ENCODE measurements at places on chromosomes 16 and 17.
A peak's percentile ranks its signal among the peaks of the same experiment; 100 is the strongest.

- DNase-seq, result no peak
These were observed 75.8 kb upstream of the ZNF469 start for GRCh38 chr16:88306860-88307545.

- DNase-seq, result peak; percentile 68
These were observed 902 bp upstream of the SPATA32 start for GRCh38 chr17:45262516-45263476.

GRCh38 chr17:67400193-67400592, 23.1 kb downstream of the PITPNC1 start:
- DNase-seq, result no peak

- DNase-seq, result no peak
These were observed 6.6 kb downstream of the NHERF2 start for GRCh38 chr16:2033057-2033908.

- no peak for DNase-seq
These were observed 1.3 kb downstream of the SALL1 start for GRCh38 chr16:51149721-51150164.

DNA sequence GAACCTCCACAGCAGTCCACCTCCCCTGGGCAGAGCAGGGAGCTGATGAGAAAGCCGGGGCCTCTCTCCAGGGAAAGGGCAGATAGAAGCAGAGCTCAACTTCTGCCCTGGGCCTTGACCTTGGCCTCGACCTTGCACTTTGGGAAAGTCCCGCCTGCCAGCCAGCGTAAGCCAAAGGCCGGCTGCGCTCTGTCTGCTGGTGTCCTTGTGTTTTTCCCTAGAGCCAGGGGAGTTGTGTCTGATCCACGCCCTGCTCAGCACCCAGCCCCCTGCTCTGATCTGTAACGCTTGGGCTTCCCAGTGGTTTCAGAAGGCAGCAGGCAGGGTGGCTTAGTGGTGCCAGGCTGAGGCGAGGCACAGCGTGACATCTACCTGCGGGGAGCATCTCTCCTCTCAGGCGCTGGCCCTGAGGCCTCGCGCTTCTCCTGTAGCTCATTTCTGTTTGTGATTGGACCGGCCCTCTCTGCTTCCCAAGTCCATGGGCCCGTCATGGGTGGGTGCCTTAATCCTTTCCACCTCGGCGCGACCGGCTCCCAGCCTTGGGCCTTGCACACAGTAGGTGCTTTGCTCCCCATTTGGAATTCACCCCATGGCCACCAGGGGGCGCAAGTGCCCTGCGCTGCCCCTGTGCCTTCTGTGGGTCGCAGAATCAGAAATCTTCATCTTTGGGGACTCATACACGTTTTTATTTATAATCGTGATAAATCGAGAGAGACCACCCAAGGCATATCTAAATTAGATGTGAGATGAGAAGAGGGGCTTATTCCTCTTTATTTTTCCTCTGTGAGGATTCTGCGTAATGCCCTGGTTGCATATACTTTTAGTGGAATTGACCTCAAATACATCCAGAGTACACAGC, 24.2 kb downstream of the SGSH start:
- DNase-seq, result peak; percentile 79

DNA sequence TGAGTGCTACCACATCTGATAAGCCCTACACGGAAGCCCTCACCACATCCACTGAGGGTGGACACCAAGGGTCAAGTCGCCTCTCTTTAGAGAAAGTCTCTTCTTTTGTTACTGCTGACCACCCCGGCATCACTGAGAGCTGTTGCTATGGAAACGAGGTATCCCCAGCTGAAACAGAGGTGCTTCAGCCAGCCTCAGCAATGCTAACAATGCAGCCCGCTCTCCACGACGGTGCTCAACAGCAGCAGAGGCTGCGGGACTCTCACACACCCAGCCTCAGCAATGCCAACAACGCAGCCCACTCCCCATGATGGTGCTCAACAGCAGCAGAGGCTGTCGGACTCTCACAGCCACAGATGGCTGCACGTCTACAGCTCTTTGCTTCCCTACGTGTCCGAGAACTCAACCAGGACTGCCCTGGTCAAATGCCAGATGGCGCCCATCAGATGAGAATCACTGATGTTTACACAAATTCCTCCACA, 41.4 kb downstream of the VPS53 start:
- no peak for DNase-seq

DNA sequence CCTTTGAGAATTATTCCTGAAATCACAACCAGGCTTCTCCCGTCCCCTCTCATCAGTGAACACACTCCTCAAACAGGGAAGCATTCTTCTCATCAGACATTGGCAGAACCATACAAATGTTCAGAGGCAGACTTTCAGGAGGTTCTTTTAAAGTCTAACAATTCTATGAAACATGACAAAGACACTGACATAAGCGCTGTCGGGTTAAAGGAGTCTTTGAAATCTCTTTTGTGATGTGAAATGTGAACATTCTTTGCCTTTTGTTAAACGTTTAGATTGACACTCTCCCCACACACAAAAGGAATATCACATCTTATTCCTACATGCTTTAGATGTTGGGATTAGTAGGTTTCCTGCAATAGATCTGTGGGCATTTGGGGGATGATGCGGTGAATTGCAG, 63.9 kb downstream of the NETO2 start:
- no peak for DNase-seq

GRCh38 chr17:79609673-79610645, 892 bp downstream of the RBFOX3 start:
- no peak for DNase-seq

DNA sequence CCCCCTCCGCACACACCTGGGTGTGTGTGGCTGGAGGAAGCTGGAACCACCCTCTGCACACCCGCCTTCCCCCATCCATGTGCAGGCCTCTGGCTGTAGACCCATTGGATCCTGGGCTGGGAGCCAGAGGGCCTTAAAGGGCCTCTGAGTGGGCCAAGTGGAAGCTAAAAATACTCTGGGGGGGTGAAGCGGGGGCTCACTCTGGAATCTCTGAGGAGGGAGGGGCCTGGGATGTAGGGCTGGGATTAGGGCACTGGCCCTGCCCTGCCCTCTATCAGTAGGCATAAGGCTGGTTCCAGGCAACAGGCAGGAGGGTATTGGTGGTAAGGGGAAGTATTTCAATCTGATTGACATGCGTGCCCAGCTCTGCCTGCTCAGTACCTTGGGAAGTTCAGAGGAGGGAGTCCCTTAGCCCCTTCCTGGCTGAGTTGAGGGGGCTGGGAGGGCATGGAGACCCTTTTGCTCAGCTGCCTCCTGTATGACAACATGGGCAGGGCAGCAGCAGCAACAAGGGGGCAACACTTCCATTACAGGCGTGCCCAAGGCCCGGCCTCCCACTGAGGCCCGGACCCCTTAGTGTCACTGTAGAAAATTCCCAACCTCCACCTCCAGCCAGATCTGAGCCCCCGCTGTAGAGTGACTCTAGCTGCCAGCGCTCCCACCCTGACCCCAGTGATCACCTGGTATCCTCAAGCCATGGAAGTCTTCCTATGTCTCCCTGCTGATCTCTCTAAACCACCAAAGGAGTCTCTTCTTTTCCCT, 5.2 kb downstream of the ITGA3 start:
- DNase-seq, result peak; percentile 71

DNA sequence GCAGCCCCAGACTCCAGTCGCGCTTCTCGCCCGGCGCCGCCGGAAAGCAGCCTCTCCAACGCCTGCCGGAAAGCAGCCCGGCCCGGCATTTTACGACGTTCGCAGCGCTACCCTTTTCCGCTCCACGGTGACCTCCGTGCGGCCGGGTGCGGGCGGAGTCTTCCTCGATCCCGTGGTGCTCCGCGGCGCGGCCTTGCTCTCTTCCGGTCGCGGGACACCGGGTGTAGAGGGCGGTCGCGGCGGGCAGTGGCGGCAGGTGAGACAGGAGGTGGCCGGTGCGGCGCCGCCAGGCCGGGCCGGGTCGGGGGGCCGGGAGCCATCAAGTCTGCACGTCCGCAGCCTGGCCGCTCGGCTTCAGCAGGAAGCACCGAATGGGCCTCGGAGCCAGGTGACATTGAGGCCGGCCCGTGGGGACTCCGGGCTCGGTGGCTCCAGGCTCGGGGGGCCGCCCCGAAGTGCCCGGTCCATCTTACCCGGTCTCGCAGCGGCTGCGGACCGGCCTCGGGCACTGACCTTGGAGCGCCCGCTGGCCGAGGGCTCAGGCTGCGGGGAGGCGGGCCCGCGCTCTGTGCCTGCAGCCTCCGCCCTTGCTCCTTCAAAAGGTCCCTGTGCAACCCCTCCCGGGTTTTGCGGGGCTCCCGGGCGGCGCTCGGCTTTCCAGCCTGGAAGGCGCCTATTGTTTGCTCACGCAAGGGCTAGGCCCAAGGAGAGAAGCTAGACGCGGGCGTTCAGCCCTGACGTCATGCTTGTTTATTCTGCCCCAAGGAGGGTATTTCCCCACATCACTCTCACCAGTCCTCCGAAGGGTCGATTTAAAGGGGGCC, at the start of the genes COX4I1 and EMC8:
Gene COX4I1, plus strand, starts transcription at position 199 of the 824 bp plus-strand sequence. CDS start 1,511 bp downstream, outside the sequence.
Gene EMC8, minus strand, starts transcription at position 48 of the 824 bp plus-strand sequence. CDS start 249 bp downstream, outside the sequence.
- DNase-seq, result peak; percentile 99

- DNase-seq, result peak; percentile 85
These were observed 989 bp upstream of the DUSP14 start for GRCh38 chr17:37488607-37489196.

GRCh38 chr17:60328679-60329078, 63.3 kb downstream of the USP32 start:
- DNase-seq, result no peak

DNA sequence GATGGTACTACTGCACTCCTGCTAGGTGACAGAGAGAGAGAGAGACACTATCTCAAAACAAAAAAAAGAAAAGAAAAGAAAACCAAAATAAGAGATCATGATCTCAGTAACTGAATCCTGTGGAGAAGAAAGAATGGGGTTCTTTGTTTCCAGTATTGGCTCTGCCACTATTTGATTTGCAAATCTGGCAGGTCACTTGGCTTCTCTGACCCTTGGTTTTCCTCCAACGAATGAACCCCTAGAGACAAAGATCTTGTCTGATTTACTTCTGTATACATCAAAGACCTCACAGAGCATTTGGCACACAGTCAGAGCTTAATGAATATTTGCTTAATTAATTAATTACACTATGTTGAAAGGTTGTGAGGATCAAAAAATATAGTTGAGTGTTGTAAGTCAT, 47.9 kb upstream of the NLK start:
- no peak for DNase-seq

- no peak for DNase-seq
These were observed 26.0 kb upstream of the MON1B start for GRCh38 chr16:77165006-77165405.

- DNase-seq, result no peak
These were observed 40.5 kb downstream of the DNAH9 start for GRCh38 chr17:11638700-11639265.

DNA sequence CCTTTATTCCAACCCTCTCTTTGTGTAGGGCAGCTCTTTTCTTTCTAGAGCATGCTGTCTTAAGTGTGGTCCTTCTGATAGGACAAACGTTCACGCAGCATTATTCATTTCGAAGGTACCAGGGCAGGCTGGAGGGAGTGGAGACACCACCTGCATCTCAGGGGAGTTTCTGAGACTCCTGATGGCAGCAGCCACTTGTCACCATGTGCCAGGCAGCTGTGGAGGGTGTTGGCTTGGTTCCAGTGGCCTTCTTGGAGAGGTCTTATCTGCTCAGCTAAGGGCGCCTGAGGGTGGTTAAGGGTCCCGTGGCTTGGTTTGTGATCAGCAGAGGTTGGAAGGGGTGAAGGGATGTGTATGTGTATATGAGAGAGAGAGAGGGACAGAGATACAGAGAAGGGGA, 257.1 kb upstream of the EEF2KMT start:
- DNase-seq, result no peak

GRCh38 chr17:57966875-57967274, 11.7 kb upstream of the CUEDC1 start:
- no peak for DNase-seq

- no peak for DNase-seq
These were observed 2.2 kb downstream of the MMP28 start for GRCh38 chr17:35793257-35793656.
